ENCODE measurements at places on chromosomes 7 and 10.

GRCh38 chr10:109996766-109997171, 11.0 kb upstream of the ADD3 start:
- DNase-seq = no peak

DNA sequence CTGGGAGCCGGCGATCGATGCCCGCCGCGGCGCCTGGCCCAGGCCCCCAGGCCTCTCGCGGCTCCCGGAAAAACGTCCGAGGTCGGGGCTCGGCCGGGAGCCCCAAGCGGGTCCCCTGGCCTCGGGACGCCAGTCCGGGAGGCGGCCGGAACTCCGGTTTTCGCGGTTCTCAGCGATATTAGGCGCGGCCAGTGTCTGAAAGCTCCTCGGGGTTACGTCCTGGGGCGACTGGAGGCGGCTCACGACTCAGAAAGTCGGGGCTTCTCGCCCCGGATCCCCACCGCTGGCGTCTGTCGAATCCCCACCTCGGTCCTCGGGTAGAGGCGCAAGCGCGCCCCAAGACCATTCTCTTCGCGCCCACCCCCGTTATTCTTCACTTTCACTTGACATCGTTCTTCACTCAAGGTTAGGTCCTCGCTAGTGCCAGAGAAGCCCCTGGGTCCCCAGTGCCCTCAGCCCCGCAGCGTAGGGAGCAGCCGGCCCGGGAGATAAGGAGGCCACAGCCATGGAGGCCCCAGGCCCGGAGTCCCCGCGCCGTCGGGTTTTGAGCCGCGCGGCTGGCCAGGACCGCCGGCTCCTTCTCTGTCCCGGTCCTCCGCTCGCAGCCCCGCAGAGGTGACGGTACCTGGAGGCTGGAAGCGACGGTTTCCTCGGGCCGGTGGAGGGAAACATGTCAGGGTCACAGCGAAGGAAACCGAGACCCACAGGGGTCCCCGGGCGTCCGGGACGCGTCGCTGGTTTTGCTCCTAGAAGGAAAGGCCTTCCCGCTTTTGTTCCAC, 35.2 kb upstream of the EBLN1 start:
- peak; percentile 52 for DNase-seq

GRCh38 chr7:152663931-152664330, 12.0 kb downstream of the XRCC2 start:
- DNase-seq = no peak

- DNase-seq = no peak
These were observed 103.9 kb downstream of the TNS3 start for GRCh38 chr7:47478017-47478344.

DNA sequence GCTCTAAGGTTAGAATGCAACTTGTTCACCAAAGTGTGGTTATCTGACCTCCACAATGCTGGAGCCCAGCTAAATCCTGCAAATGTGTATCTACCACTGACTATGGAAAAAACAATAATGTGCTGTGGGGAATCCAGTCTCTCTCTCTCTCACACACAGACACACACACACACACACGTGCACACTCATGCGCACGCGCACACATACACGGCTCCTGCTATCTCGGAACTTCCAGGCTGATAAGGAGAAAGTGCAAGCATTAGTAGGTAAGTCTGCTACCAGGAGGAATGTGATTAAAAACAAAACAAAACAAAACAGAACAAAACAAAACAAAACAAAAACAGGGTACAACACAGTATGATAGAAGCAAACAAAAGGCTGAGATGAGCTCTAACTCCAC, 205.2 kb downstream of the FRMD4A start:
- DNase-seq = no peak

DNA sequence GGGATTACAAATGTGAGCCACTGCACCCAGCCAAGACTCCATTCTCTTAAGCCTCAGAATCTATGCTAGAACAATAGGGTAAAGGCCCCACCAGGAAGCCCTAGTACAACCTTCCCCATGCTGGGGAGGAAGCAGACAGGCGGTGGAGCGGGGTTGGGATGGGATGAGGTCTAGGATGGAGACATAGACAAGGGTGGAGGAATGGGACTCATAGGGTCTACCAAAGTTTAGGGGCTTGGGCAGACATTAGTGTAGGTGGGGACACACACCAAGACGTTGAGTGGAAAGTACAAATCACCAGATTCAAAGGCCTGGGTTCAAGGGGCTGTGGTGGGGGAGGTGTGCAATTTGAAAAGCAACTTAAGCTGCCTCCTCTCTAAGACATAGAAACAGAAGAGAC, 19.3 kb downstream of the PRSS2 start:
- DNase-seq = peak; percentile 43

- no peak for DNase-seq
These were observed 19.4 kb upstream of the CABCOCO1 start for GRCh38 chr10:61643316-61643751.

- no peak for DNase-seq
These were observed 137.7 kb downstream of the NEUROD6 start for GRCh38 chr7:31202801-31203200.

DNA sequence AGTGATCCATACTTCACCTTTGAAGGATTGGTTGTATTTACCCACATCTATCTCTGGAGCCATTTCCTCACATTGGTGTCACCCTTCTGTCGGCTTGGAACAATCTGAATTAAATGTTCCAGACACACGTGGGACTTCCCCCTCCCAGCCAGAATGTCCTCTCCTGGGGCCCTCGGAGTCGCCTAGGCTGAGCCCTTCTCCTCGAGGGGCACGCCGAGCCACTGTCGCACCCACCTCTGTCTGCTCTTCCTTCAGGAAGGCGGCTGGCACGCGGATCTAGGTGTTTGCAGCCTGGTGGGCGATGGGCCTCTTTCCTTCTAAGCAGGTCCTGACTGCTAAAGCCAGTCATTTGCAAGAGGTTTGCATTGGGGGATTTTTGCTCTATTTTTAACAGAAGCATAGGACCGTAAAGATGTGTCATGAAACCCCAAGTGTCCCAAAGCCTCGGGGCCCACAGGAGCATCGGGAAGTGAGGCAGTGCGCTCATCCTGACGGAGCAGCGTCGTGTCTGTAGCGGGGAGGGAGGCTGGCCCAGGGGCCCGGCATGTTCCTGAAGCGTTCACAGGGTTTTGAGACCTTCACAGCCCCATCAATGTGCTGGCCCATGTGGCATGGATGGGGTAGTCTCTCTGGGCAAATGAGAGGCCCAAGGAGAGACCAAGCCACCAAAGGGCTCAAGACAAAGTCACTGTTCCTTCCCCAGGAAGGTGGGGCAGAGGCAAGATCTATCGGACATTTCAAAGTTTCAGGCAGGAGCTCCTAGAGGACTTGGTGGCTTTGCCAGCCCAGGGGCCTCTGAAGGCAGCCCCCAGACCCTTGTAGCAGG, 86.7 kb downstream of the RGS10 start:
- no peak for DNase-seq

- peak; percentile 2 for DNase-seq
These were observed 31.9 kb downstream of the MICU1 start for GRCh38 chr10:72593963-72594362.

- DNase-seq = peak; percentile 70
These were observed 3.4 kb downstream of the IGFBP3 start for GRCh38 chr7:45917658-45918057.

DNA sequence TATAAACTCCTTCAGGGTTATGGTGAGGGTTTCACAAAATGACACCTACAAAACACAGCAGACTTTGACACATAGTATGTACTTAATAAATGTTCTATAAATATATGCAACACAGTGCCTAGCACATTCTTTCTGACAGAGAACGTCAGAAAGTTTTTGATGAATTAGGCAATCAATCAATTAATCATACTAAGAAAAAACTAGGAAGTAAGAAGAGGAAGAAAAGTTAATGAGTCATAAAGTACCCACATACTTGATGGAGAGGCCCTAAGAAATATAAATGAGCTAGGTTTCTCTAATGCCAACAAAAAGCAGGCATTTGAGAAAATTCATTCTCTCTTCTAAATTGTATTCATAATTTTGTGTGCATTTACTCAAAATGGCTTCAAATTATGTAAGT, 192.7 kb upstream of the VWC2 start:
- DNase-seq = no peak

- no peak for DNase-seq
These were observed 2.7 kb upstream of the PNLIPRP1 start for GRCh38 chr10:116587878-116588591.

- DNase-seq = peak; percentile 8
These were observed 30.4 kb upstream of the UCN3 start for GRCh38 chr10:5334196-5334880.

DNA sequence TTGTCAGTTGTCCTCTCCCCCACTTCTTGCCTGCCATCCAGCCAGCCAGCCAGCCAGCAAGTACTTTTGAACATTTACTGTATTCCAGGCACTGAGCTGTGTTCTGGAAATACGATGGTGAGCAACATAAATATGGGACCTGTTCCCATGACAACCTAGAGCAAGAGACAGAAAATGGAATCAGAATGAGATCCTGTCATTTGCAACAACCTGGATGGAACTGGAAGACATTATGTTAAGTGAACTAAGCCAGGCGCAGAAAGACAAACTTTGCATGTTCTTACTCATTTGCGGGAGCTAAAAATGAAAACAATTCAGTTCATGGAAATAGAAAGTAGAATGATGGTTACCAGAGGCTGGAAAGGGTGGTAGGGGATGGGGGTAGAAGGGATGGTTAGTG, 140.7 kb downstream of the ICA1 start:
- DNase-seq = peak; percentile 11

- peak; percentile 72 for DNase-seq
These were observed 8.9 kb downstream of the ANXA11 start for GRCh38 chr10:80196270-80196949.

DNA sequence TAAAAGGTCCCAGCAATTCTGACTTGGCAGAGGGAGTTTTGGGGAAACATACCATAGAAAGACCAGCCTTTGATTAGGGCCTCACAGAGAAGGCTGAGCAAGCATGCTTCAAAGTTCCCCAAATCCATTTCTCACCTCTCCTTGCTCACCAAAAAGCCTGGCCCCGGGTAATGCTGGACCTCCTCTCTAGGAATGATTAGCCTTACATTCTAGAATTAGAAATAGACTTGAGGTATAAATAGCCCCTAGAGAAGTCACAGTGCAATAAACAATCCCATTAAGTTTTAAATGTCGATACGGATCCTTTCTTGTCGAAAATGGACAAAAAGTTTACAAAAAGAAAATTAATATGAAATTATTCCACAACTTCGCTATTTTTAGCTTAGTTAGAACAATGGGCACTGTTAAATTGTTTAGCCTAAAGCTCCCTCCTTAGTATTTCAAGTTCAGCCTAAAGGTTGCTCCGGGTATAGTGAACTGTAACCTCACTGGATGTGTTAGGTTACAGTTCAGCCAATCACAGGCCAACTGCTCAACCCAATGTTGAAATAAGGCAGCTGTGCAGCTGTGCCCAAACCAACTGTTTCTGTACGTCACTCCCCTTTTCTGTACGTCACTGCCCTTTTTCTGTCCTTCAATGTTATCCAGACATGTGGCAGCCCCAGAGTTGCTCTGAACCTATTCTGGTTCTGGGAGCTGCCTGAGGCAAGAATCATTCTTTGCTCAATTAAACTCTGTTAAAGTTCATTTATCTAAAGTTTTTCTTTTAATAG, 7.9 kb upstream of the GSDME start:
- no peak for DNase-seq

- DNase-seq = no peak
These were observed 262.3 kb downstream of the PTEN start for GRCh38 chr10:88125766-88126165.
